SW 1271 (cell line): ENCODE measurements at places on chromosomes 2 and 18.

GRCh38 chr2:65016789-65017188 lies 27.6 kb downstream of the SLC1A4 start:
- DNase-seq: no peak

- DNase-seq: no peak
Observed at GRCh38 chr2:144990661-144991060, 470.7 kb upstream of the ZEB2 start.

DNA sequence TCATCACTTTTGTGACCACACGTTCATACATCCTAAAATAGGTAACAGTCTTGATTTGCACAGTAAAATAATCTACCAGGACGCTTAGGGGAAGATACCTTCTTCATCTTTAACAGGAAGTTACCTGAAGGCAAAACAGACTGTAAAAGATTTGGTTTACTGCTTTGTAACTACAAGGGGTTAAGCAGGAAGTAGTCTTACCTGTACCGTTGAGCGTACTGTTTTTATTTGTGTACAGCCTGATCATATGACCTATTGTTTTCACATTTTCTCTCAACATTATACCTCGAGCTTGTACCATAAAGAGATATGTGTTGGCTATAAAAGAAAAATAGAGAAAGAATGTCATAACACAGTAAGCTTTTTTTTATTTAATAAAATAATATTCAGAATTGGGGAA lies 18.3 kb downstream of the B4GALT6 start:
- DNase-seq: no peak

DNA sequence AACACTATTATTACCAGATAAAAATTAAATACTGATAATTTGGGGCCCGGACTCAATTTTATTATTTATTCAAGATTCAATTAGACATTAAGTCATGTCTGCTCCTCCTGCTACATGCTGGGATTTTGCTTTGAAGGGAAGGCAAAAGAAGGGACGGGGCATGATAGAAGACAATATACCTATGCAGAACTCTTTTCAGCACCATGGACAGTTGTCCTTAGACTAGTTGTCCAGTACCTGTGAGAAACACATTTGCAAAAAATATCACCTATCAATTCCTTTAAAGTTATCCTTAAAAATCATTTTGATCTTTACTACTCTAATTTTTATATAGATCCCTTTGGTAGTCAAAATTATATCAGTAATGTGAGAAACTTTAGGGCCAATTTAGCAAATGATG lies 100.2 kb upstream of the SULT1C3 start:
- DNase-seq: no peak

- no peak for DNase-seq
Observed at GRCh38 chr2:100397118-100397860, 20.2 kb downstream of the CHST10 start.

DNA sequence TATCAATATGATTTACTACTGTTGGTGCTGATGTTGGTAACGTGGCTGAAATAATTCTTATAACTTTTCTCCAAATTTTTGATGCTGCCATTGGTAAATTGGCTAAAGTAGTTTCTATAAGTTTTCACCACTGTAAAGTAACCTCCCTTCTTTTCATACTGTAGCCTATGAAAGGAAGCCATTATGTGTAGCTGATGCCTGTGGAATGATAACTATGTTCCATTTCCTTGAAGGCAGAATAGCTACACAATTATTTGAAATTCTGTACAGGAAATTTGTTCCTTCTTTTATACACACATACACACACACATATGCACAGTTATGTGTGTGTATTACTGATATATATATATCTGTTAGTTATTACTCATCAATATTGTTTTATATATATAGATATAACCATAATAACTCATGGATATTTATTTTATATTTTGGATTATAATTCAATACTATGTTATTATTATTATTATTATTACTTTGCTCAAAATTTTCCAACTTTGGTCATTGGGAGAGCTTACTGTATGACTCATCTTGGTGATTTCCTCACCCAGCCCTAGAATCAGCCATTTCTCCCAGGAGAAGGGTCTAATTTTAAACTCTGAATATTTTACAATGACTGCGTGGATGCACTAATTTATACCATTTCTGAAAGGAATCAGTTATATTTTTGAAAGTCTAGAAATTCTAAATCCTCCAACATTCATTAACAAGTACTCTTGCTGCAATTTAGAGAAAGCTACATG lies 1677.7 kb downstream of the SUCLG1 start:
- DNase-seq: no peak
